ENCODE measurements at places on chromosomes 7 and 10.

DNA sequence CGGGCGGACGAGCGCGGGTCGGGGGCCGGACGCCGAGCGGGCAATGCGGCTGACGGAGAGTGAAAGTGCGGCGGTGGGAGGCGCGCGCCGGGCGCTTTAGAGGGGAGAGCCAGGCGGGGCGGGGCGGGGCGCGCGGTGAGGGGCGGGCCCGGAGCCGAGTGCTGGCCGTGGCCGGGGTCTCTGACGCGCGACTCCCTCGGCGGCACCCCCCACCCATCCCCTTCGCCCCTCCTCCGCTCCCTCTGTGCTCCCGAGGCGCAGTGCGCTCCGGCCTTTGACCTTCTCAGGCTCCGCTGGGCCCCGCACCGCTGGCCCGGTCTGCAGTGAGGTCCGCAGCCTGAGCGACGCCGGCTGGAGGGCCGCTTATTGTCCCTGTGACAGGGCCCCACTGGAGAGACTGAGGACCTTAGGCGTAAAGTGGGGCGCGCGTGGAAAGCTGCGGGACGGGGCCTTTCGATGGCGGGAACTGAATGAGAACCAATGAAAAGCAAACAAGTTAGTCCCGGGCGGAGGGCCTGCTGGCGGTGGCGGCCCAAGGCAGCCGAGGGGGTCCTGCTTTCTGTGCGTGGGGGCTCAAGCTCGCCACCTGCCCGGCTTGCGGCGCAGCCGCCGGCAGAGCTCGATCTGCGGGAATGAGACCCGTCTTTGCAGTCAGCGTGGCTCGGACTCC is at the start of gene CXCL12:
Gene CXCL12, minus strand, starts transcription at position 72 of the 670 bp plus-strand sequence. CDS start 92 bp downstream, outside the sequence.
- no peak for DNase-seq

GRCh38 chr7:16484453-16485158 is 19.1 kb upstream of the SOSTDC1 start:
- DNase-seq: no peak

DNA sequence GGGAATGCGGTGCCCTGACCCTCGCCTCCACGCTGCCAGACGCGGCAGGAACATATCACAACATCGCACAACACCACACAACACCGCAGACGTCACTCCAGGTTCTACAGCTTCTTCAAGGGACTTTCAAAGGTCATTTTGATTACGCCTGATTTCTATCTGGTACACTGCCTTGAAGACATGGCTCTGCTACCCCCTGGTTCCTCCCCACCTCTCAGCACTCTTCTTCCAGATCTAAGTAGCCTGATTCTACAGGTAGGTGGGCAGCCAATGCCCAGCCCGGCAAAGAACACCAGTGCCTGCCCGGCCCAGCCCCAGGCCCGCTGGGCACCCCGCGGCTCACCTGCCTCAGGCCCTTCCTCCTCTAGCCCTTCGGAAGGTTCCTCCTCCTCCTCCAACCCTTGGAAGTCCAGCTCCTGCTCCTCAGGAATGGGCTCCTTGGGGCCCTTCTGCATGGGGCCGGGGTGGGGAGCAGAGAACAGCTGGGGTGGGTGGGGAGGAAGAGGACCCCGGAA is 8.4 kb downstream of the GIGYF1 start:
- DNase-seq: no peak

DNA sequence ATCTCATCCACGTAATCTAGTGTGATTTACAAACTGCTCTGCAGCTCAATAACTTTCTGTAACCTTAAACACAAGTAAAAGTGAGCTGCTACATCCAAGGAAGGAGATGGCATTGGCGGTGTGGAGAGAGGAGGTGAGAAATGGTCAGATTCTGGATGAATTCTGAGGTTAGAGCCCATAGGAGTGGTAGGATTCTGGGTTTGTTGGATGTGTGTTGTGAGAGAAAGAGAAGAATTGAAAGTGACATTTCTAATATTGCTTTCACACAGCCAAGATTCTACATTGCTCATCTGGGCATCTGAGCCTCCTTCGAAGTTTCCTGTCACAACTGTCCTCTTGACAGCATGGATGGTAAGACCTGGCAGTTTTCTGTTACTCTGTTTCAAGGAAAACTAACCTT is 2.5 kb downstream of the MCM10 start:
- DNase-seq: no peak

GRCh38 chr10:17652585-17652984 is 8.6 kb downstream of the STAM start:
- no peak for DNase-seq

GRCh38 chr7:84040355-84040754 is 154.2 kb downstream of the SEMA3A start:
- no peak for DNase-seq

DNA sequence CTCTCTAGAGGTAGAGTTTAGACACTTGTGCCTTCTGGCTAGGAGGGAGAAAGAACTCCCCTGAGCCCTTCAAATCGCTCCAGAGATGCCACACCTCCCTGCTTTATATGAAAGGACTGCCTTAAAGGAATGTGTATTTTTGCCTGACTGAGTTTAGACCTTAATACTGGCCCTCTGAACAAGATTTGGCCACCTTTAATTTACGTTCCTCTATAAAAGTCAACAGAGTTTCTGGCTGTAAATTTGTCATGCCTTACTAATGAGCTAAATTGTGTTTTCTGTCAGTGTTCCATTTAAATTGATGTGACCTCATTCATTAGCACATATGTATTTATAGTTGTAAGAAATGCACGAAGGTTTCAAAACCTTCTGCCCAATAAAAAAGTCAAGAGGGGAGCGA is 48.0 kb downstream of the SEMA3C start:
- DNase-seq: no peak

GRCh38 chr10:119673271-119673670 is 22.1 kb downstream of the BAG3 start:
- no peak for DNase-seq

GRCh38 chr10:110837418-110838171 is 34.1 kb upstream of the PDCD4 start:
- no peak for DNase-seq

GRCh38 chr7:99786726-99787335 is 2.8 kb upstream of the CYP3A4 start:
- DNase-seq: no peak

- DNase-seq: no peak
Measured at GRCh38 chr7:159140170-159140910, 4.3 kb downstream of the VIPR2 start.

- DNase-seq: no peak
Measured at GRCh38 chr7:41711283-41712064, 8.6 kb upstream of the INHBA start.

GRCh38 chr7:150570556-150571465 is 3.6 kb downstream of the GIMAP4 start:
- DNase-seq: no peak

DNA sequence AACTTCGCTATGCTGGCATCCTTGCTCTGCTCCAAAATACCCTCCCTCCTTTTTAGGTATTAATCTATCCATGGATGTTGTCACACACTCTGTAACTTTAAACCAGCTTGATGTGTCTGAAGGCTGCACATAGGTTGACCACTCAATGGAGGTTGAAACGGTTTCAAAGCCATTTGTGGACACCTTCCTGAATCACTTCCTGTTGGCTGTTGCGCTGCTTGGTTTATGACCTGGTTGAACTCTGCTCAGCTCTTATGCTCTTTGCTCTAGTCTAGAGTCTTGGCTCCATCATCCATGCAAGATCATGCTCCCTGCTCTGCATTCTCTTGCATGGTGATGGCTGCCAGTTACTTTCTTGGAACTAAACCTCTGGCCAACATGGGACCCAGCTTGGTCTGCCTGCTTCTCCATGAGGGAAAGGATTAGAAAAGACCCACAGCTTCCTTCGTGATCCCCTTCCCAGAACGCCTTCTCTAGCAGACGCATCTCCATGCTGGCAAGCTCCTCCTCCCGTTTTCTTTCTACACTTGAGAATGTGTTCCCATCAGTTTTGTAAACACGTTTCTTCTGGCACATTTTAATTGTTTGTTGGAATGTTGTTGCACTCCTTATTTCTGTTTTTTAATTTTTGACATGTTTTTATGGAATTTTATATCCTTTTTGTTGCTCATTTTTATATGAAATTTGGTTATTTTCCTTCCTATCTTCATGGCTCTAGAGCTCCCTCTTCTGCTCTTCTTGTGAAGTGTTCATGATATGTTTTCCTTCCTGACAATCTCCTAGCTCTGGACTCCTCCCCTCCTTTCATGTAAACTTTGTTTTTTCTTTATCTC is 149.8 kb downstream of the XPNPEP1 start:
- no peak for DNase-seq

DNA sequence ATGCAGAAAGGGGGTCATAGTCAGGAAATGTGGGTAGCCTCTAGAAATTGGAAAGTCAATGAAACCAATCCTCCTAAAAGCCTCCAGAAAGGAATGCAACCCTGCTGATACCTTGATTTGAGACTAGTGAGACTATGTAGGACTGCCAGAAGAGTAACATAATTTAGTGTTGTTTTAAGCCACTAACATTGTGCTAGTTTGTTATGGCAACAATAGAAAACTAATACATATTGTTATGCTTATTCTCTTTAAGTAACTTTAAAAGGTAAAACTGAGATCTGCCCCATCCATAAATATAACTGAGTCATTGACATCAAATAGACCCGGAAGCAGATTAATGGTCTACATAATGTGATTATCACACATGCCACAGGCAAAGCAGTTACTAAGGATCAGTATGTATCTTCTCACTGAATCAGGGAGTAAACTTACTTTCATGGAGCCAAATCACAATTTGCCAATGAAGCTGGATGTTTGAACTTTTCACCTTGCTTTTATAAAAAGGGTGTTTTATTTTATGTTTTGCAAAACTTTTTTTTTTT is 146.4 kb upstream of the TMEM106B start:
- no peak for DNase-seq

DNA sequence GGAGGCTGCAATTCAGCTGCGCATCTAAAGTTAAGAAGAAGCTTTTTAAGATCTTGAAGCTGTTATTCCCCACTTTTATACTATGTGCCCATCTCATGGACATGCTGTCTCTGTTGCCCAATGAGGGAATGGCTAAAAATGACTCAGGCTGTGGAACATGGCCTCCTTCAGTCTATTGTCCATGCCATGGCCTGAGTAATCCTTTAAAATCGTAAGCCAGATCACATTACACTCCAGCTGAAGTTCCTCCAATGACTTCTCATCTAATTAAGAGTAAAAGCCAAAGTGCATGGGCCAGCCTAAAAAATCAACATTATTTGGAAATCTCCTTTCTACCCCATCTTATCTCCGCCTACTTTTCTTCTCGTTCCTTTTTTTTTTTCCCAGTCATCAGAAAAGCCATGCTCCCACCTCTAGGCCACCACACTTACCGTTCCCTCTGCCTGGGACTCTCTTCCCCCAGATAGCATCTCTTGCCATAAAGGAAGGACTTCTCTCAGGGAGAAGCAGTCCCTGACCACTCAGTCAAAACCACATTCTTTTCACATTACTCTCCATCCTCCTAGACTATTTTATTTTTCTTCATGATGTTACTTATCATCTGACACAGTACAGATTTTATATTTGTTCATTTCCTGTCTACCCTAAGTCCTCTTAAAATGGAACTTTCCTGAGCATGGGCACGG is 337.4 kb downstream of the PRPF18 start:
- DNase-seq: no peak

DNA sequence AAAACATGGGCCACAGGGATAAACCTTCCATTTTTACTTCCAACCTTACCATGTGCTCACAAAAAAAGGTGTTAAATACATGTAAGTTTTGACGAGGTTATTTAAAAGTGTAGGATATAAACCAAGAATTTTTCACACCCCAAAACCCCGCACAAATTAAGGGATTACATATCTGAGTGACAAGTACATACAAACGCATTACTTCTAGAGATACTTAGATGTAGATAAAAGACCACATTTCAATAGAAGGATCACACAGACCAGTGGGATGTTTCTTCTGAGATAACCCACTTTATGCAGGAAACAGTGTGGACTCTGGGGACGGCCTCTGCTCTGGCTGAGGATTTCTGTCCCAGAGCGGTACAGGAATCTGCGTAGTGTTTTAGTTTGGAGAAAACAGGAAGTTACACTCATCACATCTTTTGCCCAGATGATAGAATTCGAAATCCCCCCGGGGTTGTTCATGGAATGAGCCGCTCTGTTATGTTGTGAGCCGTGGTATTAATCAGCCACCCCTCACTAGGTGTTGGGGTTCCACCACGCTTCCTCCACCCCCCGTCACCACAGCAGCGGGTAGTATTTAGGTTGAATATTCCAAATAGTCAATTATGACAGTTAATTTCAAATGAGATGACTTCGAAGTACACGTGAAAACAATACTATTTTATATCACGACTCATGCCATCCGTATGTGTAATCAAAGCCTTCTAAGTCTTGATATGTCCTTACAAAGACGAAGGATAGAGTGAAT is 1.3 kb upstream of the CUL1 start:
- DNase-seq: peak; percentile 46
